GM20000 (cell line): ENCODE measurements at places on chromosomes 5 and 9.

DNA sequence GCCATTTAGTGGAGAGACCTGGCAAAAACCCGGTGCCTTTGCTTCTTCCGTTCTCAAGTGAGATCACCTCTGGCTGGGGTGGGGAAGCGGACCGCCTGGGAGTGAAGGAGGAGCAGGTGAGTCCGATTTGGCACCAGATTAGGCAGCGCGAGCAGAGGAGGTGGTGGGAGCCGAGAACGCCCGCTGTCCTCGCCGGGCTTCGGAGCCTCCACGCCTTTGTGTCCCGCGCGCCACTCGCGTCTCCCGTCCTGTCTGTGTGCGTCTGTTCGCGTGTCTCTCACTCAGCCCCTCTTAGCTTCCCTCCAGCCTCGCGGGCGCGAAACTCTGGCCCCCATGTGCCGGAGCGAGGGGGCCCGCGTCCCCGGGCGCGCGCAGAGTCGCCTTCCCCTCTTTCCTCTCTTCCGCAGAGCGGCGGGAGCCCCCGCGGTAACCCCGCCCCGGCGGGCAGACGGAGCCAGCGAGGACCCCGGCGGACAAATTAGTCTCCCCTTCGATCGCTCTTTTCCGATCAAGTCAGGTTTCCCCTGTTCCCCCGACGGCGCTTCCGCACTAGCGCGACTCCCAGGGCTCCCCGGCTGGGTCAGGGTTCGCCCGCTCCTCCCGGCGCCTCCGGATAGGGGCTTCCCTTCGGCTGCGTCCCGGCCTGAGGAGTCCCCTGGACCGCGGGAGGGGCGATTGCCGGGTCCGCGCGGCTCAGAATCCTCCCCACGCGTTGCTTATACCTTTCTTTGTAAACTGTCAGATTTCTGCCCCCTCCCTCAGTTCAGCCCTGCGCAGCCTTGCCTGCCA is 7.1 kb downstream of the POU4F3 start:
- DNase-seq = no peak

DNA sequence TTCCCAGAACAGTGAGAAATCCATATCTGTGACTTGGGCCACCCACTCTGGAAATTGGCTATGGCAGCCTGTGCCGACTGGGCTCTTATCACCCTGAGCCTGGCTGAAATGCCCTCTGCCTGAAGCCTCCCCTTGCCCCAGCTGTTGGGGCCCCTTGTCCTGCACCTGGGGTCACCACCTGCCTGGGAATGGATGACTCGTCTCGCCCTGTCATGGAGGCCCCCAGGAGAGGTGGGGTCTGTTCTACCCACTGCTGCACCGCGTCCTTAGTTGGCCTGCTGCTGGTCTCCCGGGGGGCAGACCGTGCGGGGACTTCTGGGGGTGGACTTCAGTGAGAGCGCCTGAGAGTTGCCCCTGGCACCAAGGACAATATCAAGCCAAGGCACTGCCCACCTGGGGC is 46.6 kb upstream of the COL5A1 start:
- DNase-seq = no peak

GRCh38 chr5:157471709-157472108 is 11.7 kb downstream of the NIPAL4 start:
- peak; percentile 56 for DNase-seq

GRCh38 chr5:126389179-126389578 is 34.0 kb upstream of the GRAMD2B start:
- no peak for DNase-seq

DNA sequence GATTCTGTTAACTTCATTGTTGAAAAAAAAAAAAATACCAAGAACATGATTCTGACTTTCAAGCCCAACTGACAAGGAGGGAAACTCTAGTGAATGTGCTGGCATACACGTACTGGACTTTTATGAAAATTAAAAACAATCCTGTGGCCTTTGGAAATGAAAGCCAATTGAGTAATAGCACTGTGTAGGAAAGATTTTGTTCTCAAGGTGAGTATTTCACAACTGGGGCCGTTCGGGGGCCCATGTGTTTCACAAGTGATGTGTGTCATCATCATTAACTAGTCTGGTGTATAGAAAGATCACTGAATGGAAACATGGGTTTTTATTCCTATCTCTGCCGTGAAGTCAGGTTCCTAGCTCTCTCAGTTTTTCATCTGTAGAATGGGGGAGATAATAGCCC is 605.0 kb upstream of the CLINT1 start:
- DNase-seq = no peak

GRCh38 chr5:110517396-110517795 is 209.1 kb downstream of the TMEM232 start:
- DNase-seq = no peak

DNA sequence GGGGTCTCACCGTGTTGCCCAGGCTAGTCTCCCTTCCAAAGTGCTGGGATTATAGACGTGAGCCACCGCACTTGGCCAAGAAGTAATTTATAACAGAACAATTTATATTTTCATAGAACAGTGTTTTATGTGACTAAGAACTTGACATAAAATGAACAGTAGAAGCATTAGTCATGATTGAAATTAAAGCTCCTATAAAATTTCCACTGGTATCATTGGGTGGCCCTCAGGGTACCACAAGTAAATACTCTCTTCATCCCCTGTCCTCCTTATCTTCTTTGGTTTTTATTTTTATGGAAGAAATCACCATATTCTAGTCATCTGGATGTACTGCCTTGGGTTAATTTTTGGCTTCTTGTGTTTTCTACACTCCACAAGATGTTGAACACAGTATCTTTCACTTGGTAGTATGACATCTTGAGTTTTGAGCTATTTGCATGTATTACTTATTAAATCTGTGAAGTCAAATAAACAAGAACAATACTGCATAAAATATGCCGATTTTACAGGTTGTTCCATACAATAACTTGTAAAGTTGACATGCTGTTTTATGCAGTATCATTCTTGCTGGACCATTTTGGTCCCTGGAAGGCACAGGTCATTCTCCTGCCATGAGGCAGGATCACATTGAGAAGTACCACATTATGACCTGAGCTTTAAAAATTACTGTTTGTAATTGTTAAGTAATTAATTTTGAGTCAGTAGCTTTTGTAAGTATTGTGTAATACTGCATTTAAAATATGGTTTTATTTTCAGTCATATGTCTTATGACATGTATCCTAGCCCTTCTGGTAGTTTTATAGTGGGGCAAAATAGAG is 24.4 kb downstream of the LMNB1 start:
- DNase-seq = no peak

GRCh38 chr5:59079622-59080620 is 497.0 kb downstream of the RAB3C start:
- DNase-seq = no peak

GRCh38 chr5:125537661-125538060 is 791.2 kb upstream of the ZNF608 start:
- no peak for DNase-seq

DNA sequence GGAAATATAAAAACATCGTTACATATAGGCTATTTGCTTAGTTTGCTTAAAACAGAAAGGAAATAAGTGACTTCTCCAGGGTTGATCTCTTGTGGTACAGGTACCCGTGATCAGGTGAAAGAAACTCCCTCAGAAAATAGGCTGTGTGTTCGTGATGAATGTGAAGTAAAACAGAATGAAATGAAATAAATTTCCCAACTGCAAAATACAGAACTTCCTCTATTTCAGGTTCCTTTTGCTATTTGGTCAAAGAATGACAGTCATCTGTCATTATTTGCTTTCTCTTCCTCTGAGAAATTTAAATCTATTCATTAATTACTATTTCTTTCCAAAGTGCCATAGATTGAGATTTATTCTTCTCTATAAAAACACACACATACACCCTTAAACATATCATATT is 408.1 kb downstream of the FAM170A start:
- no peak for DNase-seq

- no peak for DNase-seq
Measured at GRCh38 chr5:170112876-170113521, 7.3 kb downstream of the FOXI1 start.

GRCh38 chr5:103148213-103148612 is 28.1 kb downstream of the PPIP5K2 start:
- DNase-seq = no peak

GRCh38 chr5:163190784-163191183 is 246.6 kb upstream of the CCNG1 start:
- no peak for DNase-seq

DNA sequence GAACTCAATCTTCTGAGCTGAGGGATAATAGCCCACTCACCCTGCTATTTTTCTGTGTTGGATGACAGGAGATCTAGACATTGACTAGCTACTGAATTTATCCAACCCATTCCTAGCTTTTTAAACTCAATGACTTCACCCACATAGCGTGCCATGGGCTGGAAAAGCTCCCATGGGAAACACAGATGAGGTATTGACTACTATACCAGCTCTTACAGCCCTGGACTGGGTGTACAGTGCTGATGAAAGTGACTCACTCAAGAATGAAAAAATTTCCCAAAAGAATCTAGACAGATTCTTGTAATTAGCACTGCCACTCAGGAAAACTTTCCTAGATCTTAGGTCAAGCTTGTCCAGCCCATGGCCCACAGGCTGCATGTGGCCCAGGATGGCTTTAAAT is 72.7 kb upstream of the NREP start:
- no peak for DNase-seq
